ENCODE measurements at places on chromosomes 4 and X.

- DNase-seq: no peak
These were observed 68.8 kb upstream of the ARHGAP24 start for GRCh38 chr4:85406185-85406584.

DNA sequence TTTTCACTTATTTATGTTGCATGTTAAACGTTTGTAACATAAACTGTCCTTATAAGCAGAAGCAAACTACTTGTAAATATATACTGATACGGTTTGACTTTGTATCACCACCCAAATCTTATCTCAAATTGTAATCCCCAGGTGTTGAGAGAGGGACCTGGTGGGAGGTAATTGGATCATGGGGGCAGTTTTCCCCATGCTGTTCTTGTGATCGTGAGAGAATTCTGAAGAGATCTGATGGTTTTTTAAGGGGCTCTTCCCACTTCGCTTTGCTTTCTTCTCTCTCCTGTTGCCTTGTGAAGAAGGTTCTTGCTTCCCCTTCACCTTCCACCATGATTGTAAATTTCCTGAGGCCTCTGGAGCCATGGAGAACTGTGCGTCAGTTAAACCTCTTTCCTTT is 87.1 kb upstream of the MAPK10 start:
- no peak for DNase-seq

DNA sequence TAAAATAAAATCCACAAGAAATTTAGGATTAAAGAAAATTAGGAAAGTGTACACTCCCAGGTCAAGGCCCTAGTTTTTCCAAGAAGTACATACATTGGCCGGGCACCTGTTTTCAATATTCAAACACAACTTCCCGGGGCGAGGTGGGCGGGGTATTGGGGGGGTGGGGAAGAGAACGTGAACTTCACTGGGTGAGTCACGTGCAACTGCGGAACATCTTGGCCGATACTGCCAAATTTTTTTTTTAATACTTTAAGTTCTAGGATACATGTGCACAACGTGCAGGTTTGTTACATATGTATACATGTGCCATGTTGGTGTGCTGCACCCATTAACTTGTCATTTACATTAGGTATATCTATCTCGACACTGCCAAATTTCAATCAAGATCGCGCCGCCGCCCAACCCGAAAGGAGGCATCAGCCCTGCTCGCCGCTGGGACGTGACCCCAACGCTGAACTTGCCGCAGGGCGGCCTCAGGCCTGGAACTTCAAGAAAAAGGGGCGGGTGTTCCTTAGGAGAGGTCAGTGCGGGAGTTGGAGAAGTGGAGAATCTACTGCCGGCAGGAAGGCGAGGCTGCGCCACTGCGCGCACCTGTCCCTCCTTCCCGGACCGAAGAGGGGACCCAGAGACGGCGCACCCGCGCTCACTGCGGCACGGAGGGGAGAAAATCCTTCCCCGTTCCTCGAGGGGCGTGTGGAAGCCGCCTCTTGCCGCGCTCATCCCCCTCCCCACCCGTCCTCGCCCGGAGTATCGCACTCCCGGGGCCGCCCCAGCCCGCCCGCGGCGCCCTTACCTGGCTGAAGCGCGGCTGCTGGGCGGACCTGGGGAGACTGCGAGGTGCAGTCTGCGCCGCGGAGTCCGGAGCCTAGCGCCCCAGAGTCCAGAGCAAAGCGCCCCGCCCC is at the start of gene TEC:
Gene TEC (minus strand): TSS at position 883 of the 905 bp plus-strand sequence. CDS start 41,224 bp downstream, outside the sequence.
- peak; percentile 48 for DNase-seq

- peak; percentile 96 for DNase-seq
These were observed 62.3 kb upstream of the ADAMTS3 start for GRCh38 chr4:72631296-72631695.

DNA sequence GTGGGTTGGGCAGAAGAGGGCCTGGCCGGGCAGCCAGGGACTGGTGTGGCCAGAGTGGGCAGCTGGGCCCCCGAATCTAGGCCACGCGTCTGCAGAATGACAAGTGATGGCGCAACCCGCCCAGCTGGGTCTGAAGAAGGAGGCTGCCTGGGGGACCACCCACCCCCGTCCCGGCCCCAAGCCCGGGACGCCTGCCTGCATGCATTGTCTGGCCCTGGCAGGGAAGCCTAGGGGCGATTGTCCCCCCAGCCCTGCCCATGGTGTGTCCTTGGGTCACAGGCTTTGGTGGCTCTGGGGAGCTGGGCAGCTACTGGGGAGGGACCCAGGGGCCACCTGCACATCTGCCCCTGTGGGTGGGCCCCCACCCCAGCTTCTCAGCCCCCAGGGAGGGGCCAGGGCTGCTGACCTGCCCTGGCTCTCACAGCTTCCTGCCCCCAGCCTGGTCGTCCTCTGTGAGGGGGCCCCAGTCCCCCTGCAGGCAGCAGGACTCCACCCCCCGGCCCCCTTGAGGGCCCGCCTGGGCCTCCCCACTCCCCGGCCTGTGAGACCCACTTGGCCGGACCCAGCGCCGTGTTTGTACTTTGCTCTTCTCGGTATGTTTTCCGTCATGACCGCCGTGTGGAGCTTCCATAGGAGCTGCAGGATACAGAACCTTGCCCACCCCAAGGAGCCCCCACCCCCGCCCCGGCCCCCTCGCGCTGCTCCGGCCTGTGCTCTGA is 4.9 kb downstream of the FGFR3 start:
- no peak for DNase-seq

- peak; percentile 62 for DNase-seq
These were observed 13.8 kb downstream of the PGRMC1 start for GRCh38 chrX:119249891-119250290.

GRCh38 chr4:118076958-118077766 is 42.9 kb downstream of the NDST3 start:
- DNase-seq: peak; percentile 11

- no peak for DNase-seq
These were observed 15.9 kb downstream of the RGS12 start for GRCh38 chr4:3308691-3309090.

DNA sequence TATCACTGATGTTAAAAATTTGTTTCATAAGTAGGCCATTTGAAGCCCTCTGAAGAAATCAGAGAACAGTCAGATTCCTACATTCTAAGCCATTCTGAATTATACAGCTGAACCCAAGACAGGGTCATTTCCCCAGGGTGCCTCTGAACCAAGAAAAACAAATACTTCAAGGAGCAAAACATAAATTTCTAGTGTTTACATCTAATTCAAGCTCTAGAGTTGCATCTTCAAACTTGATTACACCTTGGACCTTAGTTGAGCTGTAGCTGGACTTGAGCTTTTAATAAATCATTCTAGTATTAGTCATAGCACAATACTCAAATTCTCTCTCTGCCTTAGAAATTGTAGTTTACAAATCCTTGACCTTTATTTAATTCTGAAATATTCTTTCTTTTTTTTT is 87.6 kb upstream of the IL15 start:
- DNase-seq: no peak

DNA sequence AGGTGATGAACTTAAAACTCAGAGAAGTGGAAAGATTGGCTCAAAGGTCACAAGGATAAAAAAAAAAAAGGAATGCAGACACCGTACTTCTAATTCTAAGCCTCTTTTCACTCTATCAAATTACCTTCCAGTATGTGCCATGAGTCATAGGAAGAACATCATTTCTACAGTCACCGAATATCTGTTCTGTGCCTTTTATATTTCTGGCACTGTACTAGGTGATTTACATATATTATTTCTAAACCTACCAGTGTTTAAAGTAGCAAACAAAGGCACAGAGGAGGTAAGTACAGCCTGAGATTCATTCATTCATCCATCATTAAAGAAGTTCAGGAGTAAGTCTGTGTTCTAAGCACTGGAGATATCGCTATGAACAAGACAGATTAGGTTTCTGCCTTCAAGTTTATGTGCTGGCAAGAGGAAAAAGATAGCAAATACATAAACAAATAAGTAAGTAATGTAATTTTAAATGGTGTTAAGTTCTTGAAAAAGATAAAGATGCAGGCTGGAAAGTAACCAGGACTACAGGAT is 65.3 kb downstream of the PALLD start:
- peak; percentile 56 for DNase-seq

DNA sequence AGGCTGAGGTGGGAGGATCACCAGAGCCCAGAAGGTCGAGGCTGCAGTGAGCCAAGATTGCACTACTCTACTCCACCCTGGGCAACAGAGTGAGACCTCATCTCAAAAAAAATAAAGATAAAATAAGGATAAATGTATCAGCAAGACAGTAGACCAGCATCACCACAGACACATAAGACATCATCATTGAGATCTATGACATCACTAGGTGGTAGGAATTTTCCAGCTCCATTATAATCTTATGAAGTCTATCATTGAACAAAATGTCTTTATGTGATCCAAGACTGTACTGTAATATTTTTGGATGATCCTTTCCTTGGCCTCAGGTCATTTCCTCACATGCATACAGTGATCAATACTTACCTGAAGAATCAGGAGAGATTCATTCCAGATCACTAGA is 8.3 kb upstream of the FAM200B start:
- DNase-seq: no peak

DNA sequence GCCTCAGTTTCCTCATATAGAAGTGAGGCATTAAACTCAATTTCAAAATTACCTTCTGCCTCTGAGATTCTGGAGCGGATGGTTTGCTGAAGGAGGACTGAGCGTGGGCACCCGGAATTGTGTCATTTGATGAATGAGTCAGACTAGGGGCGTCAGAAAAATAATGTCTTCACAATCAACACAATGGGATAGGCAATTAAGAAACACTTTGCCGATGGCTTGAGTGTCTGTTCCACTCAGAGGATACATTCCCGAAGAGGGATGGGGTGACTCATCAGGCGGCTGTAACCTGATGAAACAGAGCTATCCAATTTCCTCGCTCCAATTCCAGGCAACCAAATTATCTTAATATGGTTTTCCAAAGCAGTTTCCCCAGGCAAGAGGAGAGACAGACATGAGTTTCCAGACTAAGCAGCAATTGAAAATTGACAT is 1.2 kb upstream of the CHRNA9 start:
- peak; percentile 85 for DNase-seq

DNA sequence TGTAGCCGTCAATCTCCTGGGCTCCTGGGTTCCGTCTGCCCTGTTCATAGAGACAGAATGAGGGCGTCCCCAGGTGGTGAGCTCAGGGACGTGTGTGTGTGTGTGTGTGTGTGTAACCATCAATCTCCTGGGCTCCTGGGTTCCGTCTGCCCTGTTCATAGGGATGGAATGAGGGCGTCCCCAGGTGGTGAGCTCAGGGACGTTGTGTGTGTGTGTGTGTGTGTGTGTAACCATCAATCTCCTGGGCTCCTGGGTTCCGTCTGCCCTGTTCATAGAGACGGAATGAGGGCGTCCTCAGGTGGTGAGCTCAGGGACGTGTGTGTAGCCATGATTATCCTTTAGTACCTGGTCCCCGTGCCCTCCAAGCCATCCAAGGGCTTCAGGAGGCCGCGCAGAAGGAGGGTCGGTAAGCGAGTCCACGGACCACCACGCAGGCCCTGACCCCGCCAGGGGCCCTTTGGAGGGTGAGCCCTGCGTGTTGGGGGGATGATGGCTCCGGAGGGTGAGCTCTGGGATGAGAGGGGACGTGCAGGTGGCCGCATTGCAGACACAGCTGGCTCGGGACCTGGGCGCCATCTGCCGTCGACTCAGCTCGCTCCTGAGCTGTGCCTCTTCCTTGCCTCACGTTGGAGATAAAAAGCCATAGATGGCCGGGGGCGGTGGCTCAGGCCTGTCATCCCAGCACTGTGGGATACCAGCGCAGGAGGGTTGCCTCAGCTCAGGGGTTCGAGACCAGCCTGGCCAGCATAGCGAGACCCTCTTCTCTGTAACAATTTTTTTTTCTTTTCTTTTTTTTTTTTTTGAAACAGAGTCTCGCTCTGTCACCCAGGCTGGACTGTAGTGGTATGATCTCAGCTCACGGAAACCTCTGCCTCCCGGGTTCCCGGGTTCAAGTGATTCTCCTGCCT is 5.4 kb upstream of the GTPBP6 start:
- peak; percentile 35 for DNase-seq

DNA sequence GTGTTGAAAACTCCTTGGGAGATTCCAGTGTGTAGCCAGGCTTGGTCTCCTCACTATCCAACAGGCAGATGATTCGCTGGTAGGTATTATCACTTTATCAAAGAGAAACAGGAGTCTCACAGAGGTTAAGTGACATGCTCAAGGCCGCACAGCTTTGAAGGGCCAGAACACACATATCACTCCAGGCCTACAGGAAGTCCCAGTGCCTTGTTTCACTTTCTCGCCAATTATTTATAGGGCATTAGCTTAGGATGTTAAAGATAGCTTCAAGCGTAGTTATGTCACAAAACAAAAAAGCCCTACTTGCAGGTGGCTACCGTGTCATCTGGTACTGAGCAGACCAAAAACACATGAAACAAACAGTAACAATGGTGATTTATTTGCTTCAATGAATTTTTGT is 13.2 kb downstream of the ATP8A1 start:
- DNase-seq: no peak

GRCh38 chrX:68830419-68831404 is 1.9 kb downstream of the EFNB1 start:
- no peak for DNase-seq

DNA sequence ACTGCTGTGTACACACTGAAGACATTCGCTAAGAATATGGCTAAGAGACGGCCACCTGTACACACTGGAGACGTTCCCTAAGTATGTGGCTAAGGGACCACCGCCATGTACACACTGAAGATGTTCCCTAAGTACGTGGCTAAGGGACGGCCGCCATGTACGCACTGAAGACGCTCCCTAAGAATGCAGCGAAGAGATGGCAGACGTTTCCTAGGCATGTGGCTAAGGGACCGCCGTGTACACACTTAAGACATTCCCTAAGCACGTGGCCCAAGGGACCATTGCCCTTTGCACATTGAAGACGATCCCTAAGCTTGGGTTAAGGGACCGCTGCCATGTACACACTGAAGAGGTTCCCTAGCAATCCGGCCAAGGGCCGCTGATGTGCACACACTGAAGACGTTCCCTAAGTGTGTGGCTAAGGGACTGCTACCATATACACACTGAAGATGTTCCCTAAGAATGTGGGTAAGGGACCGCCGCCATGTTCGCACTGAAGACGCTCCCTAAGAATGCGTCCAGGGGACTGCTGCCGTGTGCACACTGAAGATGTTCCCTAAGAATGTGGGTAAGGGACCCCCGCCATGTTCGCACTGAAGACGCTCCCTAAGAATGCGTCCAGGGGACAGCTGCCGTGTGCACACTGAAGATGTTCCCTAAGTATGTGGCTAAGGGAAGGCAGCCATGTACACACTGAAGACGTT is 36.7 kb downstream of the DHRSX start:
- no peak for DNase-seq

- DNase-seq: no peak
These were observed 153.0 kb downstream of the DCLK2 start for GRCh38 chr4:150231107-150231770.

- DNase-seq: peak; percentile 11
These were observed 109.9 kb upstream of the FAM47C start for GRCh38 chrX:36898301-36898700.

DNA sequence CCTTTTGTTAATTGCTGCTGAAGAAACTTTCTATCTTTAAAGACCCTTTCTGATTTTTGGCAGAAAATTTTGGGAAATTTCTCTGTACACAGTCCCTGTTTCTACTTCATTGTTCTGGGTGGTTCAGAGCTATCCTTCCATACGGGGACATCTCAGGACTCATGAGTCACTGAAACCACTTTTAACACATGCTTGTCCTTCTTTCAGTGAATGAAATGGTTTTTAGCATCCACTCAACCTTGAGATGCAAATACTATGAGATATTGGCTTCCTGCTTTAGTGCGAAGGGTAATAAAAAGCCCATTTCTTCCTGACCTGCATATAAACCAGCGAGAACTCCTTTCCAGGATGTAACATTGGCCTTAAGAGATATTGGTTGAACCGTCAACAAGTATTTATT is 158.0 kb downstream of the REPS2 start:
- no peak for DNase-seq

- DNase-seq: peak; percentile 95
These were observed 29.6 kb downstream of the PDK3 start for GRCh38 chrX:24494647-24495075.
